Astrocyte (in vitro differentiated cells and primary cell): ENCODE measurements at places on chromosomes 16 and 17.

GRCh38 chr17:78583091-78583490 lies 5.9 kb upstream of the DNAH17 start:
- DNase-seq, result no peak

- DNase-seq, result no peak
Observed at GRCh38 chr17:75826561-75827307, 17.5 kb downstream of the UNC13D start.

- peak; percentile 41 for DNase-seq
Observed at GRCh38 chr17:31842195-31843069, 16.6 kb downstream of the COPRS start.

DNA sequence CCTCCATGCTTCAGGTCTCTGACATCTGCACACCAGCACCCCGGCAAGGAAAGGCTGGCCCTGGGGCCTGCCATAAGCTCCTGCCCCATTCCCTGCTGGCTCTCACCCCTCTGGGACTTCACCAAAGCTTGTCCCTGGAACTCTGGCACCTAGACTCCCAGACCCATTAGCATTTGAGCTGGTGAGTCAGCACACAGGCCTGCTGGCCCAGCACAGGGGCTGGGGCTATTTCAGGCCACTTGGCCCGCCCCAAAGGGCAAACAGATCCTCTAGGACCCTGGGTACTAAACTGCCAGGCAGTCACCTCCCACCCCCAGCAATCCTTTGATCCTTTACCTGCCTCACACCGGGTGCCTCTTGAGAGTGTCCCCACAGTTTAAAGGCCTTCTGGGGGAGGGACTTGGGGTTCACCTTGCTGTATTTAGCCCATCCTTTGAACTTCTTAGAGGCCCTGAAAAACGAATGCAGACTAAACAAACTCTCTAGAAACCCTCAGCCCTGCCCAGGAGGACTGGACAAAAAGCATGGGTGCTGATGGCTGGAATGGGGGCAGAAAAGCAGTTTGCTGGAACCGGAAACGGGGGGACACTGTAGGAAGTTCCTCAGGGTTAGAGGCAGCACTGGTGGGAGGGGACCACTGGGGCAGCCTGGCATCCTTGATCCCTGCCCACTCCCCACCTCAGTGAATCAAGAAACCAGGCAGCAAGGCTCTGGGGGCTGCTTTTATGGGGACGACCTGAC lies 3.2 kb upstream of the SAMD14 start:
- DNase-seq, result peak; percentile 59

GRCh38 chr17:73634629-73635028 lies 9.6 kb downstream of the SDK2 start:
- DNase-seq, result no peak

- no peak for DNase-seq
Observed at GRCh38 chr17:57213180-57213825, 43.0 kb upstream of the MSI2 start.

DNA sequence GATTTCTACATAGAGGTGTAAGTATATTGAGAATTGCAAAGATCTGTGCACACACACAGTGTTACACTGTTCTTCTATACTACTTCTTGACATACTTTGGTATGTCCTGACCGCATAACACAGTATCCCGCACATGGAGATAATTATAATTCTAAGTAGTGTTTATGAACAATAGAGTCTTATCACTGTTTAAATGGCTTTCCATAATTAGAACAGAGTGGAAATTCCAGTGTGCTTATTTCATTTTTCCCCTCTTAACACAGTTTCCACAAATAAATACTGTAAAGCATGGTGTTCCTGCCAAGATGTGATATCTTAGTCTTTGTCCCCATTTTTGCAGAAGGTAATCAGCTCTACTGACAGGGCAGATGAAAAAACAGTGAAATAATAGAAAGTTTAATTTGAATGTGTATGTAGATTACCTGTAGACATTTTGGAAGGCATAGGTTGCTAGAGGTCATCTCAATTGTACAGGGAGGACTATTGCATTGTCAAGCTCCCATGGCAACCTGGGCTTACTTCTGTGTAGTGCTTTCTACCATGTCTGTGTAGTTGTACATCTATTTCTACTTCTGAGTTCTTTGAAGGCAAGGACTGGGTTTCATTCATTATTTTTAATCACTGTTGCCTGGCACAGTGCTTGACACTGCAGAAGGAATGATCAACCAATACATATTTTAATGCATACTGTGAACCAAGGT lies 10.1 kb upstream of the KRT28 start:
- peak; percentile 66 for DNase-seq

DNA sequence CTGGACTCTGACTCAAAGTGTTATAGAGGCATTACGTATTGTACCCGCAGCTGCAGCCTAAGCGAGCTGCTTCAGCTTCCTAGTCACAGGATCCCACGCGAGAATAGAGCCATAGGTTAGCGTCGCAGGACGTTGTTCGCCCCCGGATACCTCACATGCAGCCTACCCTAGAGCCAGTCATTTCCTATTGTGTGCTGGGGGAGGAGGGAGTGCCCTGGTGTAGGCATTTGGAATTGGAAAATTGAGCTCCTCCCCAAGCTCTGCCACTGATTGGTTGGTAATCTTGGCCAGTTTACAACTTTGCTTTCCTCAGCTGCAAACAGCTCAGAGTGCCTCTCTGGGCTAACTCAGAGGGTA lies 530 bp downstream of the NAA60 start:
- peak; percentile 76 for DNase-seq

GRCh38 chr17:70377654-70378053 lies 208.3 kb downstream of the KCNJ2 start:
- no peak for DNase-seq

DNA sequence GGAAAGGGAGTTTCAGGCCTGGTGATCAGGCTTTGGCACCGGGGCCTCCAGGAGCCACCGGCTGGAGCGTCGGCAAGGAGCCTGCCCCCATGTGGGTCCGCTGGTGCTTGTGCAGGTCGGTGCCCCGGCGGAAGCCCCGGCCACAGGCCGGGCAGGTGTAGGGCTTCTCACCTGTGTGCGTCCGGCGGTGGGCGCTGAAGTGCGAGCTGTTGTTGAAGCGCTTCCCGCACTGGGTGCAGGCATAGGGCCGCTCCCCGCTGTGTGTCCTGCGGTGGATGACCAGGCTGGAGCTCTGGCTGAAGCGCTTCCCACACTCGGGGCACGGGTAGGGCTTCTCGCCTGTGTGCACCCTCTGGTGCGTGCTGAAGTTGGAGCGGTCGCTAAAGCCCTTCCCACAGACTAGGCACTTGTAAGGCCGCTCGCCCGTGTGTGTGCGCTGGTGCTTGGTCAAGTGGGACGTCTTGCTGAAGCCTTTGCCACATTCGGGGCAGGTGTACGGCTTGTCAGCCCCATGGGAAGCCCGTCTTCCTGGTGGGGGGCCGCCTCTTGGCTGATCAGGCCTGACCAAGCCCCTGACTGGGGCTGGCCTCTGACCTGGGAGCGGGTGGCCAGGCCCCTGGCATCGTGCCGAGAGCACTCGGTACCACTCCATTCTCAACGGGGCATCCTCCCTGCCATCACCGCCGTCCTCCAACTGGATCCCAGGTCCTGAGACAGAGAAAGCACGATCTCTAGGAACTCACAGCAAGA lies 14.4 kb downstream of the ZNF500 start:
- DNase-seq, result no peak

GRCh38 chr16:73190256-73190655 lies 142.3 kb upstream of the ZFHX3 start:
- no peak for DNase-seq

DNA sequence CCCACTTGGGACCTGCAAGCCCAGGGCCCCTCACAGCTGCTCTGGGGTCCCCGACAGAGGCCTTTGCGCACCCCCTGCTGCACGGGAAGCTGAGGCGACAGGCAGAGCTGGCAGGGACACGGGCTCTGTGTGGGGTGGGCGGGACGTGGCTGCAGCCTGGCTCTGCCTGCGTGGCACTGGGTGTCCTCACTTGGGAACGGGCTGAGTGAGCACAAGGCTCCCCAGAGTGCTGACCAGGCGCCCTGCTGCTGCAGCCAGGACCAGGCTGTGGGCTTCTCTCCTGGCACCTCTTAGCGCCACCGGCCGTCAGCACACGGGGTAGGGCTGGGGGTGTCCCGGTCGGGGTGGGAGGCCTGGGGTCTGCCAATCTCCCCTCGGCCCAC lies 6.6 kb downstream of the C1QTNF8 start:
- no peak for DNase-seq

- DNase-seq, result no peak
Observed at GRCh38 chr17:4502466-4503154, 3.9 kb downstream of the SPNS2 start.

- DNase-seq, result peak; percentile 41
Observed at GRCh38 chr16:4019371-4019791, 96.9 kb downstream of the ADCY9 start.

GRCh38 chr17:11331547-11332513 lies 90.8 kb downstream of the SHISA6 start:
- DNase-seq, result no peak

GRCh38 chr17:46848534-46848933 lies 2.8 kb upstream of the WNT9B start:
- DNase-seq, result no peak

- no peak for DNase-seq
Observed at GRCh38 chr17:9705745-9706144, 60.4 kb downstream of the USP43 start.

DNA sequence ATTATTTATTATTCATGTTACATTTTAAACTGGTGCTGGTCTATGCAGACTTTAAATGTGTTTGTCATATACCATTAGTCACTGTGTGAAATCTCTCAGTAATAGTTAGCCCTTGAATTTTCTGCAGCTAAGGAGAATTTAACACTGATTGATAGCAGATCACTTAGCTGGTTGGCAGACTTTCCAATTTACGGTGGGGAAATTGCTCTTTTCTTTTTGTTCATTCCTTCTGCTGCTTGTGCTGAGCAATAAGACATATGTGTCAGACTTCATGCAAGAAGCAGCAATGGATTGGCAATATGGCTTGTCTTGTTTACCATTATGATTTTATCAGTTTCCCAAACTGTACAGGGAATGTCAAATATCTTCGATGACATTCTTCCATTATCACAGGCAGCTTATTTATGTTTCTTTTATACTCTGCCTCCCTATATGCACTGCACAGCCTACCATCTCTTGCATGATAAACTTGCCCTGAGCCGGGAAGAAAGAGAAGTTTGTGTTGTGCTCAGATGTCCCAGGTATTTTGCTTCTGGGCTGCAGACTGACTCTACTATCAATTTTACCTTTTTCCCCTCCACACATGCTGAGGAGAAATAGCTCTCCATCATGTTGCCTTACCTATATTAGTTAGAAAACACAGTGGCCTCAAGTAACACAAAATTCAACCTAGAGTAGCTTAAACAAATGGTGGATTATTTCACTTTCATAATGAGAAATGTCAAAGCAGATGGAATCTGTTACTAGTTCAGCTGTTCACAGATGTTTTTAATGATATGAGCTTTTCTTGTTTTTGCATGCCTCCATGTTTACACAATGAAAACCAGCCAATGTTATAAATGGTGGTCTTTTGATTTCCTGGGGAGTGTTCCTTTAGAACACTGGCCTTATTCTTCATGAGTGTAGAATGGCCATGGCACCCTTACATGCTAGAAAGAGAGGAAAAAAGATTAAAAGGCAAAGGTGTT lies 968.1 kb upstream of the GOT2 start:
- no peak for DNase-seq

DNA sequence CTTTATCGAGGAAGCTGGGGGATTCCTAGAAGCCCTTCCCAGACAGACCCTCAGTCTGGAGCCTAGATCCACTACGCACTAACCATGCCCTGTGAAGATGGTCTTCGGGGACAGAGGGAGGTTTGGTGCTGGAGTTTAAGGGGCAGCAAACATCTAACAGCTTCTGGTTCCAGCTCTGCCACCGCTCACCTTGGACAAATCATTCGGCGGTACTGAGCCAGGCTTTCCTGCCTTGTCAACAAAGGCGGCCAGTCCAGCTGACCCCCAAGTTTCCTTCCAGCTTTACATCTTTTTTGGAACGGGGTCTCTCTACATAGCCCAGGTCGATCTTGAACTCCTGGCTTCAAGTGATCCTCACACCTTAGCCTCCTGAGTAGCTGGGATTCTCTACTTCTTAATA lies 369 bp upstream of the GJD3 start:
- no peak for DNase-seq

DNA sequence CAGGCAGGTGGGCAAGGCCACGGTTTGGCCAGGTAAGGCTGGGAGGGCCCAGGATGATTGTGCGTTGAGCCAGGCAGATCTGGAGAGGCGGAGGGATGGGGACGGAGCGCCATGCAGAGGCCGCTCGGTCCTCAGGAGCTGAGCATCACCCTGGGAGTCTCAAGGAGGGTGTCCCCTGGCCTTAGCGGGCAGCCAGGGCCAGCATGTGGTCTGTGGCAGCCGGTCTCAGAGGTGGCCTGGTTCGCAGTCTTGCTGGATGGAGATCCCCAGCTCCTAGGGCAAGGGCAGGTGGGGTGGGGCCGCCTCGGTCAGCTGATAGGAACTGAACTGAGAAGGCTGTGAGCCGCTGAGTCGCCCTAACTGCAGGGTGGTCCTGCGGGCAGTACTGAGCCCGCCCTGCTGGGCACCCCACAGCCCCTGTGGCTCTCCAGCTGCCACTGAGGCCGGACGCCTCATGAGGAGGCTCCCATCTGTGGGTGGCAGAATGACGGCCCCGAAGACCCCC lies 11.6 kb upstream of the CDH15 start:
- DNase-seq, result no peak

GRCh38 chr17:45131616-45132319 lies 547 bp downstream of the PLCD3 start:
- no peak for DNase-seq

- no peak for DNase-seq
Observed at GRCh38 chr16:49049191-49049590, 232.4 kb downstream of the CBLN1 start.

DNA sequence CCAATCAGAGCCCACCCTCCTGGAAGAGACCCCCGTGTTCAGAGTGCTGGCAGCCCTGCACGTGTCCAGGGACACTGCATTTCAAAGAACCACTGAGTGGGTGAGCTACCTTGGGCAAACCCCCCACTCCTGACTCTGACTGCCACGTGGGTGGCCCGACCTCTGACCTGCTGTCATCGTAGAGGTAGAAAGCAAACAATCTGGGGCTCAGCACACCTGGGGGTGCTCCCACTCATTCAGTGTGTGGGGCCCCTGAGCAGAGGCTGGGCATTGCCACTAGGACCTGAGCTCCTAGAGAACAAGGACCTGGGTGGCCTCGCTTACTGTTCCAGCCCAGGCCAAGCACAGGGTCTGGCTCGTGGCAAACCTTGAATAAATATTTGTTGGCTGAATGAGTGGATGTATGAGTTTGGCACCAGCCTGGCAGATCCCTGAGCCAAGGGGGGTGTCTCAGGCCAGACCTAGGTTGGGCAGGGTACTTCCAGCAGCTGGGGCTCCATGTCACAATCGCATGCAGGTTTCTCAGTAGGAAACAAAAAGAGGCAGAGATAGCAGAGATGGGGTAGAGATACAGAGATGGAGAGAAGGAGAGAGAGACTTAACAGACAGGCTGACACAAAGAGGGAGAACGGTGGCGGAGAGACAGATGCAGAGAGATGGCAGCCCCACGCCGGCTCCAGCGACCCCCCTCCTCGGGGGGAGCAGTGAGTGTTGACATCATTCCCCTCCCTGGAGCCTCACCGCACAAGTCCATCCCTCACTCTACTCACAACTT lies 5.4 kb upstream of the DRC7 start:
- no peak for DNase-seq
